ENCODE measurements at places on chromosomes 1 and 21.

DNA sequence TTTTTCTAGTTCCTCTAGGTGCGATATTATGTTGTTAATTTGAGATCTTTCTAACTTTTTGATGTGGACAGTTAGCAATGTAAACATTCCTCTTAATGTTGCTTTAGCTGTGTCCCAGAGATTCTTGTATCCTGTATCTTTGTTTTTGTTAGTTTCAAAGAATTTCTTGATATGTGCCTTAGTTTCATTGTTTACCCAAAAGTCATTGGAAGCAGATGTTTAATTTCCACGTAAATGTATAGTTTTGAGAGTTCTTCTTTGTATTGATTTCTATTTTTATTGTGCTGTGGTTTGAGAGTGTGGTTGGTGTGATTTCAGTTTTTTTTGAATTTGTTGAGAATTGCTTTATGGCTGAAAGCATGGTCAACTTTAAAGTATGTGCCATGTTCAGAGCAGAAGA lies 319.4 kb downstream of the PTBP2 start:
- DNase-seq = no peak

GRCh38 chr1:68175621-68176398 lies 56.5 kb downstream of the WLS start:
- DNase-seq = no peak

DNA sequence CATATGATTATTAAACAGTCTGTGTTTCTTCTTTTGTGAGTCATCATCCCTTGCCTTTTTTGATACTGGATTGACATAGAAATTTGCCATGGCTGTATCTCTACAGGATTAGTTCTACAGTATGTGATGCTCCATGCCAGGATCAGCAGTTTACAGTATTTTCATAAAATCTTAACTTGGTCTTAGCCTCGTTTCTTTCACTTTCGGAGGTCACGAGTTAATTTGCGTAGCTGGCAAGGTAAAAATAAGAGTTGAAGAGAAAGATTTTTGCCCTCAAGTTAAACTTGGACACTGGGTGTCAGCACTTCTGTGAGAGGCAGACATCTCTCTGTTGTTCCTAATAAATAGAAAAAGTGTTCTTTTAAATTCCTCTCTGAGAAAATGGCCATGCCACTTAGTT lies 79.1 kb downstream of the CACNA1E start:
- DNase-seq = no peak

DNA sequence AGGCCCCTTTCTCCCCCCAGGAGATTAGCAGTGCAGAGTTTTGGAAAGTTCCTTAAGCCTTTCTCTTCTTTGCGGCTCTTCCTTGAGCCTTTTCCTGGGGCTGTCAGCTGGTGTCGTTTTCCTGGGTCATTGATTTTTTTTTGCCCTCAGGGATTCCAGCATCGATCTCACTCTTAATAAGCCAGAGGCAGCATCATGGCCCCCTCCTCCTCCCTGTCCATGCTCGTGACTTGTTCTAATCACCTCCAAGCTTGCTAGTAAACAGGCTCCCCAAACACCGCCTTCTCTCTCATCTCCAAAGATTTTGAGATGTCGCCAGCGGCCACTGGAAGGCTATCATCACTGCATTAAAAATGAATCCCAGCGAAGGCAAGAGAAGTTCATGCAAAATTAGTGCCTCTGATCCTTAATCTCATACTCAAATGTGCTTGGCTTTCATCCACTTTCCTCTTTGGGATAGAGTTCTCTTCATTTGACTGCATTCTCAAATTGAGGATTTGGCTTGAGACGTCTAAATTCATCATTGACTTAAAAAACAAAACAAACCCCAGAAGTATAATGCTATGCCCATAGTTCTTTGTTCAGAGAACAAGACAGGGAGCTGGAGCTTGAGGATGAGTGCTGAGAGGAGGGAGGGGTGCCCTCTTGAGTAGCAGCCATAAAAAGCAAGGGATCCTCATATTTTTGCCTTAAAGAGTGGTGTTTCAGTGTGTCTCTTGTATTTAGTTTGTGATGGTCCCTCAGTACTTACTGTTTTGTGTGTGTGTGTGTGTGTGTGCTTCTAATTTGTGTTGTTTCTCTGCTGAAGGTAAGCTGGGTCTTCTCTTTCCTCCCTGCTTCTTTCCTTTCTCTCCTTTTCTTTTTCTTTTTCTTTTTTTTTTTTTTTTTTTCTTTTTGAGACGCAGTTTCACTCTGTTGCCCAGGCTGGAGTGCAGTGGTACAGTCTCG lies 3.2 kb downstream of the EVA1C start:
- DNase-seq = no peak

DNA sequence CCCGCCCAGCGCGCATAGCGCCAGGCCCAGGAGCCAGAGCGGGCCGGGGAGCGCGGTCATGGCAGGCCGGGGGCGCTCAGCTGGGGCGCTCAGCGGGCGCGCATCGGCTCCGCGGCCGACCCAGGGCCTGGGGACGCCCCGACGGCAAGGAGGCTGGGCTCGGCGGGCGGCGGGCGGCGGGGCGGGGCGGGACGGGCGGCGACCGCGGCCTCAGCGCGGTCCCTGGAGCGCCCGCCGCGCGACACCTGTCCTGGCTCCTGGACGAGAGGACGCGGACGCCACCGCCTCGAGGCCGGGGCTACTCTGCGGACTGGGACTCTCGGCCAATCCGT lies 273 bp downstream of the BMP8B start:
- no peak for DNase-seq

DNA sequence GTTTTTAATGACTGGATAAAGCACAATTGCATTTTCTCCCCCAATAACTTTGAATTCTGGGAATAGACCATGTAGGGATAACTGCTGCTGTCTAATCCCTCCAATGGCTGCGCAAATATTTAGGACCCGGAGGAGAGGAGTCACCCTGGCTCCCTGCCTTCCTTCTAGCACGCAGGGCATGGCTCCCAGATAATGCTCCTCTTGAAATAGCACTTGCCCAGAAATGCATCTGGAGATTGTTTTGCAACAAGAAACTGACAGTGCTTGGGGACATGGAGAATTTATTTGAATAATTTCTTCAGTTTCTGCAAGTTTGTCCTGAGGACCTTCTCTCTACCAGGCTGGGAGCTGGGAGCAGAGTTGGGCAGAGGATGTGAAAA lies 83.5 kb downstream of the MAN1C1 start:
- no peak for DNase-seq

GRCh38 chr1:229578168-229579058 lies 19.9 kb upstream of the ABCB10 start:
- no peak for DNase-seq

DNA sequence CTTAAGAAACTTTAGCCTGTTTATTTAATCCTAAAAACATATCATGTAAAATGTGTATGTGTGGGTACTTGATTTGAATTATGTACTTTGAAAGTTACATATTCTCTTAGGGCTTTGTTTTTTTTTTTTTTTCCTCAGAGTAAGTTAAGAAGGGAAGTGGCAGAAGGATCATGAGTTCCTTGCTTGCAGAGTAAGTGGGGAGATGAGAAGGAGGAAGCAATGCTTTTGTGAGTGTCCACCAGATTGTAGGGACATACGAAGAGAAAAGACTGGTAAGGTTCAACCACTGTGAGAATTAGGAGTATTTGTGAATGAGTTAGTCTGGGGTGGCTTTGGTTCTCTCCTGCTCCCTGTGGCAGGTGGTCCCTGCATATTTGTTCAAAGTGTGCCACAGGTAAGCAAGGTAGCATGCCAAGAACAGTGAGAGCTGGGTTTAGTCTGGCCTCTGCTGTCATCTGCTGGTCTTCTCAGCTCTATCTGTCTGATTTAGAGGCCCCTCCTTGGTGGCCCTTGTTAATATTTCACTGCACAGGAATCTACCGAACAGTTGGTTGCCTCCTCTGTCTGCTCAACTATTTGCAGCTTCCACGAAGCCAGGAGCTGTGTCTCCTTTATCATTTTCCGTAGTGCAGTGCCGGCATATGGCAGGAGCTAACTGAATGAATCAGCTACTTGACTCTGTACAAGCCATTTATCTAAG lies 9.5 kb downstream of the DNM3 start:
- DNase-seq = no peak

- peak; percentile 64 for DNase-seq
Observed at GRCh38 chr1:37999430-38000232, 5.7 kb downstream of the FHL3 start.

DNA sequence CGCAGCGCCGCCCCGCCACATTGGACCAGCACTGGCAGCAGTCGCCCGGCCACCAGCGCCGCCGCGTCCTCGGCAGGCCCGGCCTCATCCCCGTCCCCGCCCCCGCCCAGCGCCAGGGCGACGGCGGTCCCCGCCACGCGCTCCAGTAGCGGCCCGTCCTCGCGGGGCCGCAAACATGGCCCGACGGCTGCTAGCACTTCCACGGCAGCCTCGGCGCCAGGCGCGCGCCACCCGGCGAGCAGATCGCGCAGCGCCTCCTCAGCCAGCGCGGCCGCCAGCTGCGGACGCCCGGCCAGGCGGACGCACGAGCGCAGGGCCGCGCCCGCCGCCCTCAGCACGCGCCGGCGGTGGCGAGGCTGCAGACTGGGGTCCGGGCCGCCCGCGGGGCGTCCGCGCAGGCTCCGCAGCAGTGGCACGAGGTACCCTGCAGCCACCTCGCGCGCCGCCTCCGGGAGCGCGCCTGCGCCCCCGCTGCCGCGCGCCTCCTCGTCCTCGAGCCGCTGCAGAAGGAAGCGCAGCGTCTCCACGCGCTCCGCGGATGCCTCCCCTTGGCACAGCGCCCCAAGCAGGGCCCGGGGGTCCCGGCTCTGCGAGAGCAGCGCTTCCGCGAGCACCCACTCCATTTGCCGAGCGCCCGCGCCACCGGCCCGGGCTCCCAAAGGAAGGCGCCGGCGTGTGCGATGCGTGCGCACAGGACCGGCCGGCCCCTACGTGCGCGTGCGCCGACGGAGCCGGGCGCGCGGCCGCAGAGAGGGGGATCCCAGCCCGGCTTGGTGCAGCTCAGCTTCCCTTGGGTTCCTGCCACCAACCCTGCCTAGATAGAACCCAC lies at the start of gene TARBP1:
TARBP1 (minus strand) TSS at position 699 of the 829 bp plus-strand sequence; CDS start at position 623, 76 bp downstream.
- peak; percentile 84 for DNase-seq

- DNase-seq = no peak
Observed at GRCh38 chr1:153921803-153922075, 1.0 kb downstream of the GATAD2B start.

DNA sequence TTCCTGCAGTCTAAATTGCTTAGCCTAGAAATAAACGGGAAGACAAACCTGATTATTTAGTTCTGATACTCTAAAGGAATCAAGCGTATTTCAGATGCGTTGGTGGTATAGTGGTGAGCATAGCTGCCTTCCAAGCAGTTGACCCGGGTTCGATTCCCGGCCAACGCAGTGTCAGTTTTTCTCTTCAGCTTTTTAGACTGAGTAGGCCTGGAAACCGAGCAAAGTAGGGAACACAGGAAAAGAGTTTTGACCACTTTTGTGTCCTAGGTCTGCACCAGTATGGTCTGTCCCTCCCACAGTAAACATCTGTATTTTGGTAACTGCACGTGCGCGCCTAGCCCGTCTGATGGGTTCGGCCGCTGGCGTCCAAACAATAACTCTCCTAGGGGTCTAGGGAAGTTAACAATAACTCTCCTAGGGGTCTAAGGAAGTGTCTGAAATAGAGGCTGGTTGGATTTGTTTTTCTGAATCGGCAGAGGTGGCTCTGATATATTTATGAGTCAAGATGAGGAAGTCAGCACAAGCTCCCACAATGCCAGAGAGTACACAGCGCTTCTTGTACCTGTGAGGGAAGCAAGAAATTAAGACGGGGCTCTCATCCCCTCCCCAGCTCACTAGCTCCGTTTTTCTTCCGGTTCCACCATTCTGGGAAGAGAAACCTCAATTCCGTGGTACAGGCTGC lies 15.6 kb upstream of the HJV start:
- peak; percentile 89 for DNase-seq

GRCh38 chr1:231053493-231054162 lies 13.6 kb upstream of the FAM89A start:
- DNase-seq = no peak

Data from ecto neural progenitor cell (in vitro differentiated cells).